ENCODE measurements at places on chromosomes 5 and 9. TPM values are rescaled to one million over a fixed set of nuclear protein-coding genes. Genes with fewer than 3 reads are reported as not detected.

SLC36A2 gene
- total RNA-seq = 0.16 TPM

NUTM2F gene
- total RNA-seq = not detected

BARX1 gene
- total RNA-seq = not detected

PTPRD gene
- total RNA-seq = 15.6 TPM

NR3C1 gene
- total RNA-seq = 44.9 TPM

MYMK gene
- not detected for total RNA-seq

DIAPH1 gene
- 53.1 TPM for total RNA-seq

ADAMTS6 gene
- 1.5 TPM for total RNA-seq

PCDHA1 gene
- total RNA-seq = not detected

PURA gene
- total RNA-seq = 26.6 TPM

ST8SIA4 gene
- total RNA-seq = 3.2 TPM

LCN9 gene
- total RNA-seq = not detected

DNA sequence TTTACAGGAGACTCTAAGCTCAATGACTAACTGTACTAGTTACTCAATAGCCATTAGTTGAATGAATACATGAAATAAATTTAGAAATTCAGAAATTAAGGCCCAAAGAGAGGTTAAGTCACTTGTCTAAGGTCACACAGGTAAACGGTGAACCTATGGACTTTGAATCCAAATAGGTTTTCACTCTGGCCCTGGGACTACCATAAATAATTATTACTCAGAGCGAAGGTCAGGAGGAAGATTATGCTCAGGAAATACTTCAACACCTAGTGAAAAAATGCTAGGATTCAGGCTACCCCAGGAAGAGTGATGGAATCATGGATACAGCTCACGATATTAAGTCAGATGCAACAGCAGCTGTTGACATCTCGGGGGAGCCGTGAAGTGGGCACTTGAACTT is 417.4 kb downstream of the GABRG2 start:
- H3K4me3 ChIP-seq = no peak overlapping the region
- H3K4me1 ChIP-seq = no peaks in the 10 kb centered on the region
- DNase-seq = no peak
- H3K27ac ChIP-seq = no peak overlapping the region
- H3K36me3 ChIP-seq = no peaks in the 10 kb centered on the region

- DNase-seq = no peak
- H3K27ac ChIP-seq = no peak overlapping the region
- H3K4me3 ChIP-seq = no peak overlapping the region
- no peaks in the 10 kb centered on the region for H3K36me3 ChIP-seq
Observed at GRCh38 chr5:164713682-164714081, 1208.3 kb downstream of the MAT2B start.

DNA sequence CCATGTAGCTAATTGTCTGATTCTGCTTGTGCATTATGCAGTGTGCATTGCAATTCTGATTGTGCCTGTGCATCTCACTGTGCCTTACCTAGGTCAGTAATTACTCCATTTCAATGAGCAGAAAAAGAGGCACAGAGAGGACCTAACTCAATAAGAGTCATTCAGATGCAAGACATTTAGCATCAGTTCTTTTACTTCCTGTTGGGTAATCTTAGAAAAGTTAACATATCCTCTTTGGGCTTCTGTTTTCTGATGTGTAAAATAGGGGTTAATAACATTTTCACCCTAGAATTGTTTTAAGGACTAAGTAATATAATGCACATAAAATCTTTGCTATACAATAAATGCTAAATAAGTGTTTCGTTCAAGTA is 7.0 kb upstream of the DCTN4 start:
- H3K4me3 ChIP-seq = no peak overlapping the region
- peaks cover 7% of the 10 kb centered on the region for H3K4me1 ChIP-seq
- no peaks in the 10 kb centered on the region for H3K36me3 ChIP-seq

GRCh38 chr5:58998544-58998943 is 415.7 kb downstream of the RAB3C start:
- no peaks in the 10 kb centered on the region for H3K27me3 ChIP-seq
- no peak for DNase-seq
- no peak overlapping the region for H3K27ac ChIP-seq
- peaks cover 33% of the 10 kb centered on the region for H3K4me1 ChIP-seq

- H3K27me3 ChIP-seq = no peaks in the 10 kb centered on the region
- no peaks in the 10 kb centered on the region for H3K36me3 ChIP-seq
- H3K4me1 ChIP-seq = no peaks in the 10 kb centered on the region
- DNase-seq = no peak
- H3K27ac ChIP-seq = no peak overlapping the region
Observed at GRCh38 chr5:13830536-13830935, 114.0 kb downstream of the DNAH5 start.

GRCh38 chr5:174625591-174626350 is 98.6 kb upstream of the MSX2 start:
- no peaks in the 10 kb centered on the region for H3K36me3 ChIP-seq
- peaks cover 72% of the 10 kb centered on the region for H3K27me3 ChIP-seq
- H3K27ac ChIP-seq = no peak overlapping the region
- no peaks in the 10 kb centered on the region for H3K4me1 ChIP-seq
- no peak overlapping the region for H3K4me3 ChIP-seq
- DNase-seq = no peak

- DNase-seq = no peak
- no peak overlapping the region for H3K4me3 ChIP-seq
- H3K27ac ChIP-seq = no peak overlapping the region
- no peaks in the 10 kb centered on the region for H3K27me3 ChIP-seq
- H3K4me1 ChIP-seq = peaks cover 32% of the 10 kb centered on the region
- no peaks in the 10 kb centered on the region for H3K36me3 ChIP-seq
Observed at GRCh38 chr5:176466245-176466871, 18.2 kb downstream of the FAF2 start.

- H3K27ac ChIP-seq = no peak overlapping the region
- no peaks in the 10 kb centered on the region for H3K27me3 ChIP-seq
- H3K4me3 ChIP-seq = no peak overlapping the region
- H3K4me1 ChIP-seq = no peaks in the 10 kb centered on the region
Observed at GRCh38 chr9:80144406-80144805, 572.6 kb downstream of the TLE4 start.

- H3K4me3 ChIP-seq = no peak overlapping the region
- H3K27me3 ChIP-seq = no peaks in the 10 kb centered on the region
- no peaks in the 10 kb centered on the region for H3K36me3 ChIP-seq
- H3K4me1 ChIP-seq = peaks cover 22% of the 10 kb centered on the region
Observed at GRCh38 chr5:108730617-108731340, 16.9 kb upstream of the FER start.

- no peaks in the 10 kb centered on the region for H3K4me1 ChIP-seq
- H3K4me3 ChIP-seq = no peak overlapping the region
- H3K27ac ChIP-seq = no peak overlapping the region
- H3K36me3 ChIP-seq = no peaks in the 10 kb centered on the region
Observed at GRCh38 chr5:72007336-72008111, 99.8 kb upstream of the MAP1B start.

DNA sequence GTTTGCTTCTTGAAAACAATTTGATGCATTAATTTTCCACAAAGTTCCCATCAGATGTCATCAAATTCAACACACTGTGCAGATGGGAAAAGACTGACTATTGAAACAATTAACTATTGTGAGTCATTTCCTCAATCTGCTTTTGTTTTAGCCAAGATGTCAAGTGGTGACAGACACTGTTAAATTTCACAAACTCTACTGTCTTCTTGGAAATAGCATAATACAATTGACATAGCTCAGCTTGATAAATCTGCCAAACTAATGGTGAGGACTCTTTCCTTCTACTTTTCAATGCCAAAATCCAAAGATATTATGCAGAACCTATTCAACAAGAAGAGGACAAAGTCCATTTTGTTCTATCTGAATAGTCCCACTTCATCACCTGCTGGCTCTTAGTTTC is 242.3 kb downstream of the CAAP1 start:
- no peaks in the 10 kb centered on the region for H3K4me1 ChIP-seq
- H3K27me3 ChIP-seq = no peaks in the 10 kb centered on the region
- no peak overlapping the region for H3K4me3 ChIP-seq
- DNase-seq = no peak

DNA sequence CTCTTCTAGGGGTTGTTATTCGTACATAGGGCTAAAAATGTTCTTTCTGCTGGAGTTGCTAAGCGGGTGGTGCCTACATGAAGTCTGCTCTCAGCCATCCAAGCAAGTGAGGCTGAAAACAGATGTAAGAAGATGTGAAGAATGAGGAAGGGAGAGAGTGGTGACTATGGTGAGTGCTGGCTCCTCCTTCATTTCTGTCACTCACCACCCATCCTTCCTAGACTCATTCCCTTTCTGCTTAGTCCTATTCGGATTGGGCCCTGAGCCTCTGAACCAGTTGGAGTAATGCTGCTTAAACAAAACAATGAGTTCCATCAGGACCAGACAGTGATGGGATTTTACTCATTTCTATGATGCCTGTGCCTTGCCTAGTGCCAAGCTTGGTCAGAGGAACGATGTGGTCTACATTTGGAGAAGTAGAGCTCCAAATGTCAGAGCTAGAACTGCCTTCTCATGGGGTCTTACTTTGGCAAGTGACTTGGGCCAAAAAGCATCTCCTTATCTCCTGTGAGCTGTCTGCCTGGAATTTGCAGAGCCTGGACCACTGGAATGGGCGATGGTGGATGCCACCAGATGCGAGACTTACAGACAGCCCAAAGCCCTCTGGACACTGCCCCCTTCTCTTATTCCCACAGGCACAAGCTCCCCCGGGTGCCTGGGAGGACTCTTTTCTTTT is 192.9 kb downstream of the FBXL7 start:
- H3K4me3 ChIP-seq = no peak overlapping the region
- peaks cover 57% of the 10 kb centered on the region for H3K4me1 ChIP-seq
- DNase-seq = no peak

GRCh38 chr9:79591458-79591857 is 19.7 kb downstream of the TLE4 start:
- H3K4me3 ChIP-seq = no peak overlapping the region
- no peak overlapping the region for H3K27ac ChIP-seq
- H3K4me1 ChIP-seq = peaks cover 19% of the 10 kb centered on the region
- H3K27me3 ChIP-seq = no peaks in the 10 kb centered on the region
- DNase-seq = no peak

- H3K27me3 ChIP-seq = no peaks in the 10 kb centered on the region
- H3K36me3 ChIP-seq = no peaks in the 10 kb centered on the region
- peaks cover 83% of the 10 kb centered on the region for H3K4me1 ChIP-seq
- DNase-seq = no peak
- H3K4me3 ChIP-seq = no peak overlapping the region
Observed at GRCh38 chr5:138538943-138539627, 4.0 kb downstream of the ETF1 start.

- H3K27ac ChIP-seq = peak overlapping the region; percentile 96
- H3K36me3 ChIP-seq = no peaks in the 10 kb centered on the region
- peaks cover 63% of the 10 kb centered on the region for H3K4me1 ChIP-seq
- H3K4me3 ChIP-seq = peak overlapping the region; percentile 75
- H3K27me3 ChIP-seq = no peaks in the 10 kb centered on the region
- no peak for DNase-seq
Observed at GRCh38 chr5:150778088-150778516, 455 bp upstream of the SMIM3 start.

GRCh38 chr5:118906947-118907346 is 81.4 kb downstream of the DTWD2 start:
- H3K27me3 ChIP-seq = no peaks in the 10 kb centered on the region
- H3K36me3 ChIP-seq = no peaks in the 10 kb centered on the region
- H3K27ac ChIP-seq = no peak overlapping the region
- no peak overlapping the region for H3K4me3 ChIP-seq
- no peaks in the 10 kb centered on the region for H3K4me1 ChIP-seq

- H3K36me3 ChIP-seq = peaks cover 44% of the 10 kb centered on the region
- H3K27ac ChIP-seq = no peak overlapping the region
- H3K4me1 ChIP-seq = no peaks in the 10 kb centered on the region
Observed at GRCh38 chr5:78419396-78419795, 59.0 kb downstream of the SCAMP1 start.

DNA sequence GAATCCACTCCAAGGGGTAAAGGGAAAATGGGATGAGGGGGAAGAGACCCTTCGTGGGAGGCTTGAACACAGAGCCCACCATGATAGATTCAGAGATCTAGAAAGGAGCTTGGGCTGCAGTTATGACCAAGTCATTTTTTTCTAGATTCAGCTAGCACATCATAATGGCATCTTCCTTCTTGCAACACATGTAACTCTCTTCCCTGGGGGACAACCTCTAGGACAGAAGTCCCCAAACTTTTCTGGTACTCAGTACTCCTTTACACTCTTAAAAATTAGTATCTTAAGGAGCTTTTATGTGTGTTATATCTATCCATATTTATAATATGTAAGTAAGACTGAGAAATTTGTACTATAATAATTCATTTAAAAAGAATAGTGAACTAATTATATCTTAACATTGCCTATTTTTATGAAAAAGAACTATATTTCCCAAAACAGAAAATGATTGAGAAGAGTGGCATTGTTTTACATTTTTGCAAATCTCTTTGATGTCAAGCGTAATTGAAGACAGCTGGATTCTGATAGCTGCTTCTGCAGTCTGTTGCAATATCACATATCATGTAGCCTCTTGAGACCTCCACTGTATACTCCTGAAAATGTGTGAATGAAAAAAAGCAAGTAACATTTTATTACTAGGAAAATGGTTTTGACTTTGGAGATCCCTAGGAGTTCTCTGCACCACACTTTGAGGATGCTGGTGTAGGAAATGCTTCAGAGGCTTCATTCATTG is 875 bp downstream of the ACO1 start:
- H3K36me3 ChIP-seq = no peaks in the 10 kb centered on the region
- H3K4me1 ChIP-seq = peaks cover 49% of the 10 kb centered on the region
- peak overlapping the region; percentile 87 for H3K4me3 ChIP-seq
- no peaks in the 10 kb centered on the region for H3K27me3 ChIP-seq
- no peak for DNase-seq
- H3K27ac ChIP-seq = peak overlapping the region; percentile 90

DNA sequence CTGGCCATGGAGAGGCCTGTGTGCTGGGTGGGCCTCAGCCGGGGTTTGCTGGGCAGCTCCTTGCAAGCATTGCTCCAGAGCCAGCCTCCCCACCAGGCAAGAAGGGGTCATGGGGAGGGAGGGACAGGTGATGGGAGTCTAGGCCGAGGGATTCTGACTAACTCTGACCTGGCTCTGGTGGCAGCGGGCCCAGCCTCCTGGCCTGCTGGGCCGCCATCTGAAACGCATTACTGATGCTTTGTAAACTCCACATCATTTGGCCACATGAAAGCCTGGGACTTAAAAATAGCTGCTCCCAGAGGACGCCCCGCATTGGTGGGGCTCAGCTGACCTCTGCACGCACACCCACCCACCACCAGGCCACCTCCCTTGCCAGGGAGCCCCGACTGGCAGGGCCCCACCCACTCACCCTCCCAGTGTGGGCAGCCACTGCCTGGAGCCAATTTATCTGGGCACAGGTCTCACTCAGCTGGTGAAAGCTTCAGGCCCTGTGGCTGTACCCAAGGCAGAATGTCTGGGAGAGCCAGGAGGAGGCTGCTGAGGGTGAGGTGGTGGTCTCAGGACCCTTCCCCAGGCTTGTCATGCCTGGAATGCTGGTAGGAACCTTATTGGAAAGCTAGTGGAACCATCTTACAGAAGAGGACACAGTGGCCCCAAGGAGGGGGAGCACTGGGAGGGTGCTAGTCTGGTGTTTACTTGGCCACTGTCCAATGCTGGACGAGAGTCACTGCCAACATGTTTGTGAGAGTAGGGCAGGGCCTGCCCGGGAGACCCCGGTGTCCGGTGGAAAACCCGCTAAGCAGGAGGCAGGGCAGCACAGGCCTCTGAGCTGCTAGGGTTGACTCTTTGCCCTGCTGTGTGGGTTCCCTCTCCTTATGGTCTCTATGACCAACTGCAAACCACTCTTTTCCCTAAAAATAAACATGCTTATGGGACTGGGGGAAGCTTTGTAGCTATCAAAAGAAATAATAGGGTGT is 10.8 kb downstream of the TCF7 start:
- peak overlapping the region; percentile 65 for H3K27ac ChIP-seq
- H3K27me3 ChIP-seq = no peaks in the 10 kb centered on the region
- DNase-seq = peak; percentile 41
- H3K36me3 ChIP-seq = no peaks in the 10 kb centered on the region
- H3K4me1 ChIP-seq = peaks cover 61% of the 10 kb centered on the region

- H3K4me3 ChIP-seq = no peak overlapping the region
- no peaks in the 10 kb centered on the region for H3K27me3 ChIP-seq
- peaks cover 13% of the 10 kb centered on the region for H3K36me3 ChIP-seq
Observed at GRCh38 chr9:76092572-76092971, 202.1 kb downstream of the PCSK5 start.

Data from left ventricle myocardium inferior (tissue), 1 donor.